GM12891 (cell line): ENCODE measurements at places on chromosomes 5 and 9.

DNA sequence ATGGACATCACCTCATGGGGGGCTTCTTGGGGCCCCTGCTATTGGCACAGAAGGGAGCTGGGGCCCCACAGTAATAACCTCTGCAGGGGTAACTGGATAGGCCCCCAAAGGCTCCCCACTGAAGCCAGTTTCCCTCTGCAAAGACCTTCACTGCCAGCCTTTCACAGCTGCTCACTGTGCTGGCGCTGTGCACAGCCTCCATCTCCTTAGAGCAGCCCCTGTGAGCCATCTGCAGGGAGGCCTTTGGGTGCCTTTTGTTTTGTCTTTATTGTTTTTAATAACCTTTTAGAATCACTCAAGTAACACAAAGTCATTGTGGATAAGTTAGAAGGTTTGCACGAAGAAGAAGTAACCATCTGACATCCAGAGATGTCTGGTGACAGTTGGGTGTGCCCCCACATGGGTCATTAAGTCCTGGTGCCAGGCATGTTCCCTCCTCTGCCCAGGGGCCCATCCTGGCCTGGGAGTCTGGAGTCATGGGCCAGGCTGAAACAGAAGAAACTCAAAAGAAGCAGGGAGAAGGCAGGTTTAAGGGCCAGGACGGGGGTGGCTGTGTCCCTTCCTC lies 42.7 kb downstream of the NCS1 start:
- no peak for DNase-seq

- DNase-seq: no peak
Observed at GRCh38 chr9:73370053-73370452, 218.4 kb downstream of the ANXA1 start.

- no peak for DNase-seq
Observed at GRCh38 chr9:132031467-132032237, 48.0 kb downstream of the MED27 start.

- DNase-seq: no peak
Observed at GRCh38 chr5:159017786-159018185, 81.9 kb downstream of the EBF1 start.

DNA sequence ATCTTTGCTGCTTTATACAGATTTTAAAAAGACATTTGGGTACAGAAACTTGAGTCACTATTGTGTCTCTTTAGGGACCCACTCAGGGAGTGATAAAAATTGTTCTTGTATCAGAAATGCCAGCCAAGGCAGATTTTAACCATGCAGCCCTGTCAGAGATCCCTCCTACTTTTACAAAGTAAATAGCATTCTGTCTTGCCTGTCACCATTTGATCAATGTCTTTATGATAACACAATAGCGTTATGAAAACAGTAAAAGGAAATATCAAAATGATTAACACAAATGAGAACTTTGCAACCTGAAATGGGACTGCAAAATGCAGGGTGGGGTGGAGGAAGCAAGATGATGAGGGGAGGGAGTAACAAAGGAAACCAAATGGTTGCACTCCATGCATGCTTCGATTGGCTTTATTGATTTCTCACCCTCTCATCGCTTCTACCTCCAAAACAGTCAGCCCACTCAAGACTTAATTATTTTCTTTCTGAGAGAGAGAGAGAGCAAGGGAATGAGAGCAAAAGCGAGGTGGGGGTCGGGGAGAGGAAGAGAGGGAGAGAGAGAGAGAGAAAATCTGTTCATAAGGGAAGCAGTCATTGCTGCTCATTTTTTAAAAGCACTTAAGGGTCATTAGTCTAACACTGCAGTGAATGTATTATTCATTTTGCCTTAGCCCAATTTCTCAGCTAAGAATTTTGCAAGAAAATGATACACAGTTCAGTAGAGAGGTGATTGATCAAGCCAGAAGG lies 576.5 kb downstream of the CSNK1G3 start:
- no peak for DNase-seq

DNA sequence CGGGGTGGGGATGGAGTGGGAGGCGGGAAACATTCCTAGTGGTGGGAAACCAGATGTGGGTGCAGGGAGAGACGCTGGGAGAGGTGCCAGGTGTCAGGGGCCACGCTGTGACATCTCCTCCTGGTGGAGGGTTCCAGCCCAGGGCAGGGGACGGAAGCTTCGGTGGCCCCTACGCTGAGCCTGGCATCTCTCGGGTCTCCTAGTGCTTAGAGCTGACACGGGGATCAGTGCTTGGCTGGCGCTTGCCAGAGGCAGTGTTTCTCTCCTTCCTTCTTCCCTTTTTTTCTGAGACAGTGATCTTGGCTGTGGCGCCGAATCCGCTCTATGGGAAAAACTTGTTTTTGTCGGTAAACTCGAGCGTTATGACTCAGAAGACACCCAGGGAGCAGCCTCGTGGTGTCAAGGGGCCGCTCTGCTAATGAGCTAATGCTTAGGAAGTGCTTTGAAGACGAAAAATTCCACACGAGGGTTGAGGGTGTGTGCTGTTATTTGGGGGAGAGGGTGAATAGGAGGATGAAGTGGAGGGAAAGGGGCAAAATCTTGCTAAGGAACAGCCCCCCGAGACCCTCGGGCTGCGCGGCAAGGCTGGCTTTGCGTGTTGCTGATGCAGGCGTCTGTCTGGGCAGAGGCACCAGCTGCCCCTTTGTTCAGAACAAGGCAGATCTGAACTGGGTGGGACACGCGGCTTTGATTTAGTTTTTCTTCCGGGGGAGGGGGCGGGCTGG lies 20.4 kb upstream of the IER5L start:
- no peak for DNase-seq

- no peak for DNase-seq
Observed at GRCh38 chr9:14278291-14278721, 35.6 kb downstream of the NFIB start.

GRCh38 chr9:20437476-20437875 lies 184.8 kb downstream of the MLLT3 start:
- DNase-seq: no peak

DNA sequence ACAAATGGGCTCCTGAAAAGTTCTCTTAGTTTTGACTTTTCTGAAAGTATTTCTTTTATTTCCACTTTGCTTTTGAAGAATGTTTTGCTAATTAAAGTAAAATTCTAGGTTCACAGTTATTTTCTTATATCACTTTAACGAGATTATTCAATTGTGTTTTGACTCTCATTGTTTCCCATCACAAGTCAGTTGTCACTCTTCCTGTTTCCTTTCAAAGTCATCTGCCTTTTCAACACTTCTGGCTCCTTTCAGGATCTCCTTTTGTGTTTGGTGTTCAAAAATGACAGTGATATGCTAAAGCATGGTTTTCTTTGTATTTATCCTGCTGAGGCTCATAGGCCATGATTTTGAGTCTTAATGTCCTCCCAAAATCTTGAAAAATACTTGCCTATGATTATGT lies 235.4 kb upstream of the TAS2R1 start:
- no peak for DNase-seq

GRCh38 chr9:95726756-95727155 lies 148.7 kb upstream of the ERCC6L2 start:
- no peak for DNase-seq

GRCh38 chr5:98461485-98461884 lies 312.0 kb upstream of the RGMB start:
- no peak for DNase-seq

- no peak for DNase-seq
Observed at GRCh38 chr9:73437758-73438157, 286.1 kb downstream of the ANXA1 start.

DNA sequence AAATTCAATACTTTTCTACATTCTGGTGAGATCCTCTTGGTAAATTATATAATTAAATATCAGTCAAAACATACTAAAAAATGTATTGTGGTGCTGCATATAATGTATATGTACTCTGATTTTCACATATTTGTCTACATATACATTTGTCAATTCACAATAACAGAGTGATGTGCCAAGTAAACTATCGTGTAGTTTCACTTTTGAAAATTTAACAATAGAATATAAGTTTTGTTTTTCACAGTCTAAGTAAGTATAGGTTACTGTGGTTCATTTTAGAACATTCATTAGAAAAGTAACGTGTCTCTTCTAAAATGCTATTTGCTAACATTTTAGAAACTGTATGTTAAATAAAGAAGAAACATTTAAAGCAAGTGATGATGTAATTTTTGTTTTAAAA lies 73.6 kb downstream of the NR3C1 start:
- DNase-seq: no peak

GRCh38 chr5:14551211-14551610 lies 30.4 kb upstream of the OTULINL start:
- no peak for DNase-seq

DNA sequence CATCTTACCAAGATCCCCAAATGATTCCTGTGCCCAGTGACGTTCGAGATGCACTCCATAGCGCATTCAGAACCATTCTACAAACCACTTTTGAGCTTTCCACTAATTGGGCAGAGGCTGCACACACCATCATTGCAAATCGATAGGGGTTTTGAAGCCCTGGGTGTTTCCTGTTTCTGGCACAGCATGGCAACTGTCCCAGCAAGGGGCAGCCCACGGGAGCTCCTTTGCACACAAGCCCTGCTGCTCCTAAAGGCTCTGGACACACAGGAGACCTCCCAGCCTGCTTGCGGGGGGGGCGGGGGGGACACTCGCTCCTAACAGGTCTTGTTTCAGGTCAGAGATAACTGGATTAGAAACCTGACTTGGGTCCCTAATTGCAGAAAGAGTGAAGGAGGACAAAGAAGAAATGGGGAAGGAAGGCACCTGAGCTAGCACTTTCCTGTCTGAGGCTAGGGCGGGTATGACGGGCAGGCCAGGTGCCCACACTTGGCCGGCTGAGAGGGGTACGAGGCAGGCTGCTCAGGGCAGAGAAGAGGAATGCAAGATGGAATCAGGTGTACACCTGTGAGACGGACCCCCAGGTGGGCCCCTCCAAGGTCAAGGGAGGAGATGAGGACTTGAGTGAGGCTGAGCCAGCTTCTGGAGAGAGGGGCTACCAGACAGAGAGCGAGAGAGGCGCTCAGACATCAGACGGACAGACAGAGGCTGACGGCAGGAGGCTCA lies 820 bp downstream of the FBP1 start:
- no peak for DNase-seq

GRCh38 chr9:35940458-35941407 lies 17.2 kb downstream of the OR2S2 start:
- no peak for DNase-seq

- DNase-seq: no peak
Observed at GRCh38 chr5:139275956-139276355, 17.6 kb upstream of the MATR3 start.

DNA sequence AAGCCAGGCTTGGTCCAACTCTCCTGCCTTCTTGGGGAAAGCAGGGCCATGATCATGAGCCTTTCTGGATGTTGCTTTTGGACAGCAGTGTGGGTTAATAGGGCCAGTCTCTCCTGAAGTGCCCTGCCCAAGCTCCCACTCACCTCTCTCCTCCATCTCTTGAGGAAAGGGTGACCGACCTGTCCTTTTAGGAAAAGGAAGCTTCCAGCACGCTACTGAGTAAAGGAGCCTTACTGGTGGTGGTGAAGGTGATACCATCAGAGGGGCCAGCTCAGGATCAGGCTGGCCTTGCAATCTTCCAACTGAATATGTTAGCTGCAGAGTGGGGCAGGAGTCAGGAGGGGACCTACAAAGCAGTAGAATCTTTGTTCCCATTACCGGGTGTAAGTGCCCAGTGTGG lies 2.2 kb upstream of the RGS3 start:
- no peak for DNase-seq

GRCh38 chr5:137441476-137441875 lies 57.6 kb downstream of the SPOCK1 start:
- DNase-seq: no peak

DNA sequence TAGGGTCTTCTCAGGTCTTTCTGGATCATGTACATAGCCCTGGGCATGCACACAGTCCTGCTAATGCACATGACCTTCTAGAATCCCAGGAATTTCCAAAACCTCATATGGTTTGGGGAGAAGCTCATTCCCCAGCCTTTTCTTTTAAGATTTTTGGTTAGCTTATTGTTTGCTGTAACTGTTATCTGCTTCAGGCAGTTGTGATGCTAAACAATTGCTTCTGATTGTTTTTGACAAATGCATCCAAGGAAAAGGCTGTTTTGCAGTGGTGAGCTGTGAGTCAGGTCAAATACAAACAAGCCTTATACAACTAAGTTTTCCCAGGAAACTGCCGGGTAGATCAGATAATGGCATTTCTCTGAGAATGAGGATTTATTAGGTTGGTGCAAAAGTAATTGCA lies 32.7 kb downstream of the SMC5 start:
- DNase-seq: no peak

DNA sequence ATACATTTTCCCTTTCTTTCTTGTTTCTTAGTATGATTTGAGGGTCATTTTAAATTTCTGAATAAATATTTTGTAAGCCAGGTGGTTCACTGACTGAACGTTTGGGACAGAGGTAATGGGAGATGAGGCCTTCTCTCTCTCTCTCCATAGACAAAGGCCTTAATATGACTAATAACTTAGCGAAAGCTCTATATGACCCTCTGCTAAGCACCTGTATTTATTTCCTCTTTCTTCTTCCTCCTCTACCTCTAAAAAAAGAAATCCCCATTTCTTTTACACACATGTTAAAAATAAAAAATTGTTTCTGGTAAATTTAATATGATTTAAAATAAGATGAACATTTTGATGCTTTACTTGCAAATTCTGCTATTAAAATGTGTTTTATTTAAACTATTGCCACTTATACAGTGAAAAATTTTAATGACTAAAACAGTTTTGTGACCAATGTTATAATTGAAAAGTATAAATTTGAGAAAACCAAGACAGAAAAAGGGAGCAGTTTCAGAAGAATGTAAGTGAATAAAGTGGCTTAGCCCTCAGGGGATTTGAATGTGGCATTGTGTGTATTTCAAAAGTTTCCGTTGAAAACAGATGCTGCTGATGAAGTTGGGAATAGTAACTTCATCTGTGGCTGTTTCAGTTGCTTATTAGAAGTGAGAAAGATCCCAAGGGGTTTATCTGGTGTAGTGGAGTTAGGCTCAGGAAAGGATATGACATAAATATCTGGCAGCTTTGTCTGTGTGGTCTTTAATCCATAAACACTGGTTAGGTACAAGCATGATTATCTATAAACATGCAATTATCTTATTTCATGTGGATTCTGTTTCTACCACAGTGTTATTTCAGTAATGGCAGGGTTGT lies 128.6 kb upstream of the GRHPR start:
- no peak for DNase-seq

DNA sequence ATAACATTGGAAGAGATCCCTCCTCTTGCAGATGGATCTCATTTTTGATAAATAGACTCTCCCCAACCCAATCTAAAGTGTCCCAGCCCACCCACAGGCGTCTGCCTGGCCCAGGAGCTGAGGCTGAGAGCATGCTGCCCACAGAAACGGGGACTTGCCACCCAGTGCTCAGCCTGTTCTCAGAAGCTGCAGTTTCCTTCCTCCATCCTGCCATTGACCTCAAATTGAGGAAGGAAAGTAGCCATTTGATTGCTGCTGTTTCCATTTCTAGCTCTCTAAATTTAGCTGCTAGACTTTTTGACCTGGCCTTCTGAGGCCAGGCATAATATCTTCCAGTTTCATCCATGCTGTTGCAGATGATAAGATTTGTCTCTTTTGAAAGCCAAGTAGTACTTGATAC lies 31.1 kb upstream of the FRMD3 start:
- no peak for DNase-seq

DNA sequence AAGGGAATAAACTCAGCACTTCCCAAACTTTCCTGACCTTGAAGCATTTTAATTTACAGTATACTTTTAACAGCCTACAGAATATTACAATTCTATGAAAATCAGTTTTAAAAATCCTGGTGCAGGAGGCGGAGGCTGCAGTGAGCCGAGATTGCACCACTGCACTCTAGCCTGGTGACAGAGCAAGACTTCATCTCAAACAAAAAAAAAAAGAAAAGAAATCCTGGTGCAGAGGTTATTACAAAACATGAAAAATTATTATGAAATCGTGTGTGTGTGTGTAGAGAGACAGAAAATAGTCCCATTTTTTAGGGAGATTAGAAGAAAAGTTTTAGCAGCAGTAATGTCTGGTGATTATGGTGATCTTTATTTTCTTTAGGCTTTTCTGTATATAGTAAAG lies 26.9 kb downstream of the GOLPH3 start:
- DNase-seq: no peak
